ENCODE measurements at places on chromosomes 2 and 18.
A peak's percentile ranks its signal among the peaks of the same experiment; 100 is the strongest.

DNA sequence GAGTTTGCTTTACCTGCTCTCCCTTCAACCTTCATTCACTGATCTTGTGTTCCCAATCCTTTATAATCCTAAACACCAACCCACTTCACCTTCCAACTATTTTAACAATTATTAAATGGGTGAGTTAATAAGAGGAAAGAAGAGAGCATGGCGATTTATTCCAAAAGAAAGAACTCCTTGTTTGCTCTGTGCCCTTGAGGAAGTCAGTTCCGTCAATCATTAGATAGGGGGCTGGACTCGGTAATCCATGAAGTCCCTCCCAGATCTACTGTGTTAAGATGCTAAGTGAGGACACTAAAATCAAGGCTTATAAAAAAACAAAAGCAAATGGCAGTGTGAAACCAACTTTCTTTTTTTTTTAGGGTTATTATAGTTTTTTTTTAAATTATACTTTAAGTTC lies 589.9 kb downstream of the XIRP2 start:
- DNase-seq: no peak

- no peak for DNase-seq
Measured at GRCh38 chr2:9708683-9709538, 78.1 kb upstream of the YWHAQ start.

DNA sequence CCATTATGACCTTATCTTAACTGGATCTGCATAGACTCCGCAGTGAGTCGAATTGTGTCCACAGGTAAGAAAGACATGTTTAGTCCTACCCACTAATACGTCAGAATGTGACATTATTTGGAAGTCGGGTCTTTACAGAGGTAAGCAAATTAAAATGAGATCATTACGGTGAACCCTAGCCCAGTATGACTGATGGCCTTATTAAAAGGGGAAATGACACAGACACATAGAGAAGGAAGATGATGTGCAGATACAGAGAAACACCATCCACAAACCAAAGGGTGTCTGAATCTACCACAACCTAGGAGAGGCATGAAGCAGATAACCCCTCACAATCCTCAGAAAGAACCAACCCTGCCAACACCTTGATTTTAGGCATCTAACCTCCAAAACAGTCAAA lies 135.6 kb downstream of the GALNT1 start:
- no peak for DNase-seq

DNA sequence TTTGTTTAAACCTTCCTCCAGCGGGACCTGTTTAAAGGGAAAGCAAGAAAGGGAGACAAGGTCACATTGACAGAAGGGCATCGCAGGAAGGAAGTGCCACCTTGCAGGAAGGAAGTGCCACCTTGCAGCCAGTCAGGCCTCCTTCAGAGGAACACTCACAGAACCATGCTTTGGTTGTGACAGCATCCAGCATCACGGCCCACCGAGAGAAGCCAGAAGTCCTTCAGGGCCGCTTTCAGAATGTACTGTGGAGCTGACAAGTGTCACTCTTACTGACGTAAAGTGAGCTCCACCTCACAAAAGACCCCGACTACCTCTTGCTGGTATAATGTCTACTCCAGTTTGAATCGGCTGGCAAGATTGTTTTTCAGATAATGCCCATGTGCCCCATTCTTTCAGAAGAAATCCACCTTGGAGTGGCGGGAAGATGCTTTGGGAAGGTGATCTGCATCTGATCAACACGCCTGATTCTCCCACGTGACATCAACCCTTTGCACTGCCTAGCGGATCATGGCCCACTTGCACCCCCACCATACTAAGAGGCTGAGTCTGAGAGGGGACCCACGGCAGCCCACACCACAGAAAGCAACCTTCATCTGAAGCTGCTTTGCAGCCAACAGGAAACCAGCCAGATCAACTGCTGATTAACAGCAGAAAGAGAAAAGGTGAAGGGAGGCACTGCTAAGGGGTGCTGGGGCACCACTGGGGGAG lies 99.8 kb downstream of the UXS1 start:
- no peak for DNase-seq

- no peak for DNase-seq
Measured at GRCh38 chr18:22169889-22170420, 566 bp downstream of the GATA6 start.

GRCh38 chr18:36377626-36378025 lies 80.1 kb downstream of the FHOD3 start:
- DNase-seq: peak; percentile 33

DNA sequence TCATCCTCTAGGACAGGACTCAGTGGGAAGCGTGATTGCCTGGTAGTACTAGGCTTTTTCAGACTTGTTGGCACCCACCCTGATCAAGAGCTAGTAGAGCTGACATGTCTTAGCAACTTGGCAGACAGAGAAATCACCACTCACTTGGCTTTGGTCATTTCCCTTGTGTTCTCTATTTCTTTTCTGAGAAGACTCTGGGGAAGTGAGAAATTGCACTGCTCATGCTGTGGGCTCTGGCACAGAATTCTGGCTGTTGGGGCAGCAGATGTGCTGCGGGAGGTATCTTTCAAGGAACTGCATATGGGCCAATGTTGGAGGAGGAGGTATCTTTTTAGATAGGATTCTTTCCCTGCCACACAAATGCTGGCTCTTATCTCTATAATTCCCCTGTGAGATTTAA lies 529.1 kb upstream of the MEX3C start:
- peak; percentile 54 for DNase-seq

- no peak for DNase-seq
Measured at GRCh38 chr2:241291153-241291552, 24.3 kb downstream of the HDLBP start.

GRCh38 chr2:241190291-241190981 lies 2.0 kb downstream of the ANO7 start:
- DNase-seq: no peak

DNA sequence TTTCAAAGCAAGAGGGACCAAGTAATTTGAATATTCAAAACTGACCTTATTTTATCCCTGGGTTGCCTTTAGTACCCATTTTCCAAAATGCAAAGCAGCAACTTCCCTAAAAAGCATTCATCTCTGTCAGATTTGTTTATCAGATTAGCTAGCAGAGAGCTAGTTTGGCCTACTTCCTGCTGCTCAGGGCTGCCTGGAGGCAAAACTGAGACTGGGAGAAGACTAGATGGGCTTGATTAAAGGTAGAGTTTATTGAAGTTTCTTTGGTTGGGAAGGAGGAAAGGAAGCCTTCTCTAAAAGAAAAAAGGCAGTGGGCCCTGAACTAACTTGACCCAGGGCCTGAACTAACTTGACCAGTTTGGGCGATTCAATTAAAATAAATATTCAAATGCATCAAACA lies 426.1 kb upstream of the FAM98A start:
- DNase-seq: no peak

GRCh38 chr2:193556766-193557470 lies 1362.2 kb upstream of the TMEFF2 start:
- DNase-seq: peak; percentile 65

GRCh38 chr2:6309415-6310255 lies 556.1 kb downstream of the CMPK2 start:
- DNase-seq: peak; percentile 31

DNA sequence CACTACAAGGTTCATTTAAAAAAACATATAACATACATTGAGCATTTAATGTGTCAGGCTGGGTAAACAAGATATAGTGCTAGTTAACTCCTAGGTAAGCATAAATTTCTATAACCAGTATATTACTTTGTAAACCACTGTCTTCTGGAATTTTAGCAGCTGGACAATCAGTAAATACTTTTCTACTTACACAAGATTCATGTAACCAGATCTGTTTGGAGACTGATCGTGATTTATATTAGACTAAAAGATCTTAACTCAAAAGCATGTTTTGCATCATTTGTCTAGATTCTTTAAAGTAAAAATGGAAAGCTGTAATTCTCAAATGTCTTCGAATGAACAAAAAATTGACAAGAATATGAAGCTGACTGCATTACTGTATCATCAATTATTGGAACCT lies 941 bp upstream of the SGO2 start:
- no peak for DNase-seq

DNA sequence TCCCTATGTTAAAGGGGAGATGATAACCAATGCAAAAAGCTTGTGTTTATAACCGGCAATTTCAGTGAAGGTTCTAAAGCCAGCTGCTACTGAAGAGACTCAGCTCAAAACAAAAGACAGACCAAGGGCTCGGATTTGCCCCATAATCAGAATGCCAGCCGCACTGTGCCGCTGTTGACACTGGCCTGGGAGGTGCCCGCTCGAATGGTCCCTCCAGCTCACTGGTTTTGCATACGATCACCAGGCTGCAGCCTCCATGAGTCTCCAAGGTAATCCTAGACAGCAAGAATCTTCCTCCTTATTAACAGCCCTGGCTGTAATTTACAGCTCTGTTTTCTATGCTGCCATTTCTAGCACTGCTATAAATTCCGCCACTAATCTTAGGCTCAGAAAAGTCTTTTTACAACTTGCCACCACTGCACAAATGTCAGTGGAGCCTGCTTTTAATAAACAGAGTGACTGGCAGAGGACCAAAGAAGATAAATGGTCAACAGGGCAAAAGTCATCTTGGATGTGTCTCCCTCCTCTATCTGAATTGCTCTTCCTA lies 155.7 kb upstream of the SH3BP4 start:
- peak; percentile 72 for DNase-seq

DNA sequence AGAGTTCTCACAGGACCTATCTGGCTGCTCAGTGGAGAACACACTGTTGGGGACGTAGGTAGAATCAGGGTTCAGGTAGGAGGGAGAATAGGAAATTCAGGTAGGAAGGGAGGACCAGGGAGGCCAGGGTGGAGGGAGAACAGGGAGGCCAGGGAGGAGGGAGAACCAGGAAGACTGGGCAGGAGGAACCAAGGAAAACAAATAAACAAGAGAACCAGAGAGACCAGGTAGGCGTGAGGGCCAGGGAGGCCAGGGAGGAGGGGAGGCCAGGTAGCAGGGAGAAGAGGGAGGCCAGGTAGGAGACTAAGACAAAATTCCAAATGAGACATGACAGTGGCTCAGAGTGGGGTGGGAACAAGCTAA lies 337.6 kb downstream of the EIPR1 start:
- no peak for DNase-seq

DNA sequence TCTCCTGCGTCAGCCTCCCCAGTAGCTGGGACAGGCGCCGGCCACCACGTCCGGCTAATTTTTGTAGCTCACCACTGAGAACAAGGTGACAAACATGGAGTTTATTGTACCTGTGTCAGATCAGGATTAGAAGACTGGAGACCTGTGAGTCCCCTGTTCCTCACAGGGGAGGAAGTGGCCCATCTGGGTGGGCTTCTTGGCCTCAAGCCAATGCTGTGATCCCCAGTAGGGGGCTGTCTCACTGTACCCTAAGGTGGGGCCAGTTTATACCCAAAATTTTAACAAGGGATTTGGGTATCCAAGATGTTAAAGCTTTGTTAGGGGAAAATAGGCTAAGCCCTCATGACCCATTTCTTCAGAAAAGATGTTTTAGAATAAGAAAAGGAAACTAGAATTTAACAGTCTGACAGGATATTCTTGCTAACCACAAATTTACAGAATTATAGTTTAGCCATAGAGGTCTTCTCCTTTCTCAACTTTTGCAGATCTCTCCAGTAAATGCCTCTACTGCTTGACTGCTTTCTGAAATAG lies 16.3 kb downstream of the PCBP1 start:
- DNase-seq: no peak

- DNase-seq: no peak
Measured at GRCh38 chr2:203915256-203915655, 21.3 kb upstream of the ICOS start.

DNA sequence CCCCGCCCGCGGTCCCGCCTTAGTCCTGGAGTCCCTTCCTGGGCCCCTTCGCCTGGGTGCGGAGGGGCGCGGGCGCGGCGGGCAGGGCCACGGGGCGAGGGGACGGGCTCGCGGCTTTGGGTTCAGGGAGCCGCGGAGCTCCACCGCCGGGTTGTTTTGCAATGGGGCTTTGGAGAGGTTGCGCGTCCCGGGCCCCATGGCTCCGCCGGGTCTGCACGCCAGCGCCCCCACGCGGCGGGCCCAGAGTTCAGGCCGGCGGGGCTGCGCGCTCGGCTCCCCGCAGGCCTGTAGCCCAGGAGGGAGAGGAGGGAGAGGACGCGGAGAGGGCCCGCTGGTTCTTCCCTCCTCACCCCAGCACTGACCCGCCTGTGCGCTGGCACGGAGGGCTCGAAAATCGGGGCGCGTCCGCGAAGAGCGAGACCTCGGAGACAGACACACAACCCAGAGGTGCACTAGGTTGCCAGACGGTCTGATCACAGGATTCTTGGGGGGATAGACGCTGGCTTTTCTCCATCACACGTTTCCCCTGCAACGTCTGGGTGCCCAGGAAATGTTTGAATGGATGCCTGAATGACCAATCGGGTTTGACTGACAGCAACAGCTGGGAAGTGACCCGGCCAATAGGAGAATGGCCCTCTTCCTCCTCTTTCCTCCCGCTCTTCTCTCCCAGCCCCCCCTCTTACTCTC lies 4.9 kb upstream of the SIX2 start:
- peak; percentile 71 for DNase-seq

- DNase-seq: no peak
Measured at GRCh38 chr2:218555527-218555926, 12.6 kb downstream of the USP37 start.

GRCh38 chr2:230900336-230900995 lies 24.6 kb downstream of the GPR55 start:
- DNase-seq: no peak

GRCh38 chr18:74153377-74153776 lies 5.1 kb downstream of the TIMM21 start:
- no peak for DNase-seq

GRCh38 chr2:186543561-186544131 lies 46.2 kb upstream of the ITGAV start:
- DNase-seq: peak; percentile 21

- no peak for DNase-seq
Measured at GRCh38 chr2:109377976-109378375, 235.8 kb downstream of the SEPTIN10 start.

DNA sequence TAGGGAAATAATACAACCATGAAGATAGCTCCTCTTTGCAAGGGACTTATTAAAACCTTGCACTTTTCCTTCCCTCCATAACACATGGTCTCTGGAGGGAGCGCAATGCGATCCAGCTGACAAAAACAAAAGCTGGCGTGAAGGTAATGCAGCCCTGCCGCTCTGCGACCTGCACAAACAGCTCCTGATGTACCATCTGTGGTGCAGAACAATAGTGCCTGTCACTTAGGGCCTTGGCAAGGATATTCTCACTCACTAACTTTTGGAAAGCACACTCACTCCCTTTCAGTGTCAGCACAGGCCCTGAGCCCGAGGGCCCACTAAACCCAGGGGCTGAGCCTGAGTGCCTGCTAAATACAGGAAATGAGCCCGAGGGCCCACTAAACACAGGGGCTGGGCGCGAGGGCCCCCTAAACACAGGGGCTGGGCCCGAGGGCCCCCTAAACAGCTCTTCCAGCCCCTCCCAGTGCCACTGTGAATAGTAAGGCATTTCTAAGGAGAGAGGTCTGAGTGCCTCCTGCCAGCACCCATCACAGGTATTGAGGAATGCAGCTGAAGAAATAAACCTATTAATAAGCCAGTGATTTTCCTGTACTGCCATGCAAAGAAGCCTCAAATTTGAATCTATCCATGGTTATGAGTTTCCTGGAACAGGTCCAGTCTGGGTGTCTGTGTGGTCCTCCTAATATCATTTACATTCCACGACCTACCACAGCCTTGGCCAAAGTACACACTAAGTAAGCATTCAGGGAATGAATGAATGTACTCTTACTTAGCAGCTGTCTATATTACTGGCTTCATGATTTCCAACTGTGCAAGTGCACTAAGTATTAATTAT lies 9.3 kb downstream of the L3MBTL4 start:
- peak; percentile 99 for DNase-seq

Data from NCI-H69 (cell line).